ENCODE measurements at places on chromosomes 3 and 15.

- no peak for DNase-seq
Observed at GRCh38 chr15:65066001-65066634, 1.7 kb downstream of the RASL12 start.

- DNase-seq: no peak
Observed at GRCh38 chr3:10459954-10460754, 45.2 kb downstream of the ATP2B2 start.

DNA sequence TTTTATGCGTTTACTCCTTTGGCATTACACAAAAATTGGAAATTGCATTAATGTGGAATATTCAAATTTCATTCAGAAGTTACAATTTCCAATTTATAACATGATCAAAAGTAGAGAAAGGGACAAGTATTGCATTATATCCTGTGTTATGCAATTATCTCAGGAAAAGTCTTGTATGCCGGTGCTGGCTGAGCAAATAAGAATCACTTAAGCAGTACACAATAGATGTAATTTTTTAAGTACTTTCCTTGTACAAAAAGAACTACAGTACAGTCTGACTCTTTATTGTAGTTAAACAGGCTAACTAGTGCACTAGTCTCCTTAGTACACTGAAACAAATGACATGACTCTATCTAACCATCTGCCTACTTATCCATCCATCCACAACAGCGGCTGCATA is 493.2 kb upstream of the KCNMB2 start:
- no peak for DNase-seq

GRCh38 chr15:68700455-68701123 is 120.1 kb downstream of the ANP32A start:
- DNase-seq: no peak

- no peak for DNase-seq
Observed at GRCh38 chr3:103105206-103105605, 670.4 kb downstream of the ZPLD1 start.

DNA sequence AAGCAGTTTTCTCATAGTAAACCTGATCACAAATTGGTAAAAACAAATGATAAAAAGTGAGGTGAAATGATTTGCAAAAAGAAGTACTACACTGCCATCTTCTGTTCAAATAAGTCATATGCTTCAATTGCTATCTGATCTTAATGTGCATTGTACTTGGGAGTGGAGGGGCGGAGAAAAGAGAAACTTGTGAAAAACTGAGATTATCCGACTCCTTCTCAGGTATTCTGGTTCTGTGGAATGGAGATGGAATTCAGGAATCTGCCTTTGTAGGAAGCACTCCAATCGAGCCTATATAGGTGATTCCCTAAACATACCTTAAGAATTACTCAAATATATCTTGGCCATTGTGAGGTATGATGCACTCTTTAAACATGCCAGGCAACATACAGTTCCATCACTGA is 180.6 kb downstream of the CHL1 start:
- no peak for DNase-seq

DNA sequence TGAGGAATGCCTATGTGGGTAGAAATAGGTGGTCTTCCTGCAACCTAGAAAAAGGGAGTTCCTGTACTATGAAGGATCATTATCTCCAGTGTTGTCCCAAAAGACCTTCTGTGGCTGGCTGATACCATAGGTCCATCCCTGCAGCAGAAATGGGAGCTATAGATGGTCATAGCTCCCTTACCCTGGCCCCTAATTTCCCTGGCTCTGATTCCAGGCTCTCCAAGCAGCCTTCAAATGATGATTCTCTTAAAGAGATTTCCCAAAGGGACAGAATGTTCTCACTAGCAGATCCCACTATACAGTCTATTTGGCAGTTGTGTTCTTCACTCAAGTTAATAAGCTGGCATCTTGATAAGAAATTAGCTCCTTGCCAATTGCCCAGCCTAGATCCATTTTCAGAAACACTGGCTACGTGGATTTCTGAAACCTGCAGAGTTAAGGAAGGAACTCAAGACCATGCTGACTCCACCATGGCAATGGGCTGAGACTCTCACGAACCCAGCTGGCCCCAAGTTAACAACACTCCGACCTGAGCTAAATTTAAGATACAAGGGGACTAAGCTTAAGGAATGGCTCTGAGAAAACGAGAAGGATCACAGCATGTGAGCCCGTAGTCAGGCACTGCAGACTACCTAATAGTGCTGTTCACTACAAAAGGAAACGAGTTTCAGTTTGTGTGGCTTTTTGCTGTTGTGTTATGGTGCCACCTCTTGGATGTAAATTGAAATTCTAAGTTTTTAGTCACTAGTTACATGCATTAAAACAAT is 11.4 kb downstream of the C15orf40 start:
- no peak for DNase-seq

DNA sequence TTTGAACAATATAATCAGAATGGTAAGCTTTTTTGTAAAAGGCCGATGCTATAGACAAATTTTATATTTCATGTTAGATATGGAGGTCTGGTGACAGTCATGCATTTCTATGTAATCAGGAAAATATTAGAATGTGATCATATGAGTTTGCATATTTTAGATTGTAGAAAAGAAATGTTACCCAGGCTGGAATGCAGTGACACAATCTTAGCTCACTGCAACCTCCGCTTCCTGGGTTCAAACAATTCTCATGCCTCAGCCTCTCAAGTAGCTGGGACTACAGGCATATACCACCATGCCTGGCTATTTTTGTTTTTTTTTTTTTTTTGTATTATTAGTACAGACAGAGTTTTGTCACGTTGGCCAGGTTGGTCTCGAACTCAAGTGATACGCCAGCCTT is 152.0 kb downstream of the LMLN start:
- DNase-seq: no peak

- no peak for DNase-seq
Observed at GRCh38 chr15:59258317-59258716, 51.7 kb downstream of the LDHAL6B start.

- DNase-seq: no peak
Observed at GRCh38 chr3:55701997-55702396, 214.9 kb upstream of the WNT5A start.

- DNase-seq: no peak
Observed at GRCh38 chr3:8052659-8053058, 449.0 kb upstream of the LMCD1 start.

GRCh38 chr15:64949383-64950186 is 37.9 kb downstream of the ANKDD1A start:
- no peak for DNase-seq

- DNase-seq: no peak
Observed at GRCh38 chr15:39581242-39581792, 438 bp downstream of the THBS1 start.

GRCh38 chr3:141405591-141405990 is 37.3 kb downstream of the ZBTB38 start:
- no peak for DNase-seq

- no peak for DNase-seq
Observed at GRCh38 chr3:2568156-2568555, 469.5 kb downstream of the CNTN4 start.

- DNase-seq: no peak
Observed at GRCh38 chr3:116314476-116314875, 130.8 kb downstream of the LSAMP start.

- DNase-seq: no peak
Observed at GRCh38 chr3:151751161-151751560, 17.4 kb downstream of the AADACL2 start.

DNA sequence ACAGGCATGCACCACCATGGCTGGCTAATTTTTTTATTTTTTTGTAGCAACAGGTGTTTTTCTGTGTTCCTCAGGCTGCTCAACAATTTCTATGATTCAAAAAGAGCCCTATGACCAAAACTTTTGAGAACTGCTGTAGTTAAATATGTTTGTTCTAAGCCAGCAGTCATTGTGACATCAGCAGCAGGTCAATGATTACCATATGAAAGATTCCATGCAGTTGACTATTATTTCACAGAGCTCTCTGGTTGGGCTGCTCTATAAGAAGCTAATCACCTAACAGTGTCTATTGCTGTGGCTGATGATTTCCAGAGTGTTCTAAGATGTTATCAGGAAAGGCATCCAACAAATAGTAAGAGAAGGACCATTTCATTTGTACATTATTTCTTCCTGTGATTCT is at the start of gene CCDC54:
TSS of gene CCDC54 (plus strand) at position 289 of the 400 bp plus-strand sequence. CDS start 149 bp downstream, outside the sequence.
- no peak for DNase-seq

GRCh38 chr15:94503293-94503692 is 271.9 kb downstream of the MCTP2 start:
- no peak for DNase-seq

DNA sequence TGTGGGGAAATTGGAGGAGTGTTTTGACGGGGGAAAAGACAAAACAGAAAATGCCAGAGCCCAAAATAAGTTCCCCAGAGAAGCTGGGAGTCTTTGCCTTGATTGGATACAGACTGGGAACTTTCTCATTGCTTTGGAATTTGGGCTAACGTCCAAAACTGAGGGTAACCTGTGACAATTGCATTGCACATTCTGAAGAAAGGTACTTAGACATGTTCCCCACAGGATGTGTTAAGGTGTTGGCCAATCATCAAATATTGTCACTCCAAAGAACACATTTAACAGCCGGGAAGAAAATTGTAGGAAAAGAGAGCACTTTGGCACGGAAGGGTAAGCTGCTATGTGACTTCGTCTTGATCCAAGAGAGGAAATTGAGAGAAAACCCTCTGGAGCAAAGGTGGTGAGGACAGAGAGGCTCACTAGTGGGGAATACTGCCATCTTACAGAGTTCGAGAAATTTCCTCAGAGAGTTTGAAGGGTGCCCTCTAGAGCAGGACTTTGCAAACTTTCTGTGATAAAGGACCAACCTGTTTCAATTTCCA is 619.5 kb upstream of the TBL1XR1 start:
- DNase-seq: no peak

DNA sequence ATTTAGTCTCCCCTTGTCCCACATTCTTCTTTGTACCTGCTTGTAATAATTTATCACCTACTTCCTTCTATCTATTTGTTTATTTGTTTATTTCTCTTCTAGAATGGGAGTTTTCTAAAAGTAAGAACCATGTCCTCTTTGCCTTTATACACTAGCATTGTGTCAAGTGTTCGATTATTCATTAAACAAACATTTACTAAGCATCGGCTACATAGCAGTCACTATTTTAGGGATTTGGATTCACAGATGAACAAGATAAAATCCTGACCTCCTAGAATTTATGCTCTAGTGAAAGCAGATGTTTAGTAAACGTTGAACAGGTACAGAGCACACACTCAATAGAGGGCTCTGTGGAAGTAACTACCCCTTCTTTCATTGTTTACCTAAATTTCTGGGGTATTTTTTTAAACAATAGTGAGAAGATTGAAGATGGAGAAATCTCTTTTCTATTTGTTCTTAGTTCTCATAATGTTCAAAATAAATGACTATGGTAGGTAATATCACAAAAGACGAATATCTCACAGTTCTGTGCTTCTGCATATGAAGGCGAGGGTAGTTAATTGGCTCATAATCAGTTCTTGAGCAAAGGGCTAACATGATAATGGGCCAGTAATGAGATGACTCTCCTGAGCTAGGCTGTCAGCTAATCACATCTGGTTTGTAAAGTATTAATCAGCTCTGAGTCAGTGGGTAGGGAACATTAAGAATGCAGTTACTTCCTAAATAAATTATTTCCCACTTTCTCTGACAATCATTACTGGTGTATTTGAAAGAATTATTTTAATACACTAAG is 111.9 kb downstream of the SLC9A9 start:
- no peak for DNase-seq

DNA sequence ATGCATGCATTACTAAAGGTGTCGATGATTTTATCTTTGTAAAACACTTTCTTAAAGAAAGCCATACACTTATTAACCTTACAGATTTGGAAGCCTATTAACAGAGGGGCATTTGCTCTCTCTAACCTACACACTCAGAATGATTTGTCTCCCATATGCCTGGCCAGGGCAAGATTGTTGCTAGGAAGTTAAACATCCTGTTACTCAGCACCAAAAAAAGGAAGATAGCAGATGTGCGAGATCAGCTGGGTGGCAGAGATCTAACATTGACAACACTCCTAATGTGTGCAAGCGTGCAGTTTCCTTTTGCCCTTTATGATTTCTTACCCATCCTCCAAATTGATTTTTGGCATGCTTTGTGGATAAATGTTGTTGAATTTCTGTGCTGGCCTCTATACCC is 73.9 kb upstream of the TMEM108 start:
- DNase-seq: no peak

- peak; percentile 1 for DNase-seq
Observed at GRCh38 chr3:171028025-171028778, 1.7 kb upstream of the SLC2A2 start.

GRCh38 chr3:45842851-45843625 is 1.1 kb upstream of the LZTFL1 start:
- no peak for DNase-seq

- DNase-seq: no peak
Observed at GRCh38 chr3:170360916-170361315, 3.4 kb downstream of the SKIL start.

- DNase-seq: no peak
Observed at GRCh38 chr15:38454696-38455090, 766 bp downstream of the FAM98B start.

DNA sequence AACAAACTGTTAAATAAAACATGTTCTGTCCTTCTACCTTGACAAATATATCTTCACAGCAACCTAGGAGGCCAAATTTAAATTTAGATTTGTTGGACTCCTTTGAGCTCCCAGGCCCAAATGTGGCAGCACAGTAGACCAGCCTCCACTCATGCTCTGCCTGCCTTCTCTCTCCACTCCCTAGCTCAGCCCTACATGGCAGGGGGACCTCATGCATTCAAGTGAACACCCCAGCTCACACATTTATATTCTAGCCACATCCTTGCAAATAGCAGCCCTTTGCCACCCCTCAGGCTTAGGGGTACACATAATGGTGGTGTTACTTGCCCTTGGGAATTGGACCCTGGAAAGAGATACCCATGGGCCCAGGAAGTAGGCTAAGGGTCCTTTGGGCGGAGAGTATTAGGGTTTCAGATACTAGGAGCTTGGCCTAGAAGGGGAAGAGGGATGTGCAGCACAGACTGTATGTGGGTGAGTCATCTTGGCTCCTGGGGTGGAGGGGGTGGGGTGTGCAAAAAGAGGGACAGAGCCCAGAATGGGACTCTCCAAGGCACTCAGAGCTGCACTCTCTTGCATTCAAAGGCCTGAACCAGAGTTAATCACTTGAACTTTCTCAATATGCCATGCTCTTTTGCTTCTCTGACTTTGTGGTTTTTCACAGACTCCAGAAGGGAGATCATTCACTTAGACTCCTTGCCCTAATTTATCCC is 268.4 kb upstream of the ROPN1 start:
- no peak for DNase-seq

DNA sequence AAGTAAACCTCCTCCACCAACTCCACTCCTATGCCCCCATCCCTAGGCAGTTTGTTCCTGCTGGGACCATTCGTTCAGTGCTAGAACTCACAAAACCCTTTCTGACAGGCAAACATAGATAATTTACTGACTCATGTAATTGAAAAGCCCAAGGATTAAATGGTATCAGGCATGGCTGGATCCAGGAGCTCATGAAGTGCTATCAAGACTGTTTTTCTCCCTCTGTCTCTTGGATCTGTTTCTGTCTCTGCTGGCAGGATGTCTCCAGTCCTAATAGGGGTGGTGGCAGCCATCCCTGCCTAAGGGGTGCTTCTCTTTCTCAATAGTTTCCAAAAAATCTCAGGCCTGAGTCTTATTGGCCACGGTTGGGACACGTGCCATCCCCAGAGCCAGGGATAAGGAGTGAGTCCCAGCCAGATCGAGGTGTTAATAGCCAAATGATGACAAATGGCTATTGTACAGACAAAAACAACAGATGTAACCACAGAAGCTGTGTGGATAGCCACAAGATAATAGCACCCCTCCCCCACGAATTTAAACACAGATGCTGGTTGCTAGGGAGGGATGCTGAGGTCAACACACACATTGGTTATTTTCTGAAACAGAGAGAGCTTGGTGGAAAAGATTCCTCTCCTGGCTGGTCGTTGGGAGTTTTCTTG is 168.6 kb downstream of the SHQ1 start:
- DNase-seq: no peak

GRCh38 chr15:78007211-78007931 is 70.1 kb downstream of the TBC1D2B start:
- no peak for DNase-seq
